ENCODE measurements at places on chromosomes 1 and 21.

- DNase-seq, result no peak
These were observed 41.4 kb upstream of the TENT5C start for GRCh38 chr1:117564227-117565075.

- DNase-seq, result no peak
These were observed 69.6 kb downstream of the PTPRU start for GRCh38 chr1:29305943-29306342.

DNA sequence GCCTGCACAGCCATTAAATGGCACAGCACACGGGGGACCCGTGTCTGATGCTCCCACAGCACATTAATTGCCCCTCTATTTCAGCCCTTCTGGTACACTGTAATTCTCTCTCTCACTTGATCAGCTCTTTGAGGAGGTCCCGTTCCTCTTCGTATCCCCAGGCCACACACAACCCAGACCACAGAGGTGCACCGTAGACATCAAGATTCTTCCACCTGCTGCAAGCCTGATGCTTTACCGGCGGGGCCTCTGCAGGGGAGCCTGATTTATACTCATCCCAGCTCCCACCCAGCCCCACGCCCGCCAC, 759 bp downstream of the SMYD3 start:
- DNase-seq, result no peak

DNA sequence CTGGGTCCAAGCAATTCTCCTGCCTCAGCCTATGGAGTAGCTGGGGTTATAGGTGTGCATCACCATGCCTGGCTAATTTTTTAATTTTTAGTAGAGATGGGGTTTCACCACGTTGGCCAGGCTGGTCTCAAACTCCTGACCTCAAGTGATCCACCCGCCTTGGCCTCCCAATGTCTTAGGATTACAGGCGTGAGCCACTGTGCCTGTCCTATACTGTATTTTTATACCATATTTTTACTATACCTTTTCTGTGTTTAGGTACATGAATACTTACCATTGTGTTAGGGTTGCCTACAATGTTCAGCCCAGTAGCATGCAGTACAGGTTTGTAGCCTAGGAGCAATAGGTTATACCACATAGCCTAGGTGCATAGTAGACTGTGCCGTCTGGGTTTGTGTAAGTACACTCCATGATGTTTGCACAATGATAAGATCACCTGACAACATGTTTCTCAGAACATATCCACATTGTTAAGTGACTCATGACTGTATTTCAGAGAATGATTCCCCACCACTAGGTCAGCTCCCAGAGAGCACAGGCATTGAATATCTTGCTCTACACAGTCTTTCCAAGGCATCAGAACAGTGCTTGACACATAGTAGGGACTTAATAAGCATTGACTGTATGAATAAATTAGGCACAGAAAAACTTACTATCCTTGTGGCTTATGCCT, 6.0 kb upstream of the CITED4 start:
- DNase-seq, result no peak

GRCh38 chr1:110944806-110945205, 18.9 kb downstream of the LRIF1 start:
- DNase-seq, result no peak

GRCh38 chr21:26171258-26172100, 909 bp upstream of the APP start:
- no peak for DNase-seq

- DNase-seq, result no peak
These were observed 4.4 kb downstream of the CD53 start for GRCh38 chr1:110877364-110877763.

DNA sequence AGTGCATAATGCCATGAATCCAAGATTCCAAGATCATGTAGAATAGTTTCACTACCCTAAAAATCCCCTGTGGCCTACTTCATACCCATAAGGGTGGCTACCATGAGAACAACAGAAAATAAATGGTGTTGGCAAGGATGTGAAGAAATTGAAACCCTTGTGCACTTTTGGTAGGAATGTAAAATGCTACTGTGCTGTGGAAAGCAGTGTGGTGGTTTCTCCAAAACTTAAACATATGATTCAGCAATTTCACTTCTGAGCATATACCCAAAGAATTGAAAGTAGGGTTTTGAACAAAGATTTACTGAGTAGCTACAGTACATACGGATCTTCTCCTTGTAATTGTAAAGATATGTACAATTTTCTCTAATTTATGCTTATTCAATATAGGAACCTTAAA, 16.0 kb downstream of the FNBP1L start:
- DNase-seq, result no peak

- no peak for DNase-seq
These were observed 21.1 kb downstream of the ESRRG start for GRCh38 chr1:216702170-216702569.

DNA sequence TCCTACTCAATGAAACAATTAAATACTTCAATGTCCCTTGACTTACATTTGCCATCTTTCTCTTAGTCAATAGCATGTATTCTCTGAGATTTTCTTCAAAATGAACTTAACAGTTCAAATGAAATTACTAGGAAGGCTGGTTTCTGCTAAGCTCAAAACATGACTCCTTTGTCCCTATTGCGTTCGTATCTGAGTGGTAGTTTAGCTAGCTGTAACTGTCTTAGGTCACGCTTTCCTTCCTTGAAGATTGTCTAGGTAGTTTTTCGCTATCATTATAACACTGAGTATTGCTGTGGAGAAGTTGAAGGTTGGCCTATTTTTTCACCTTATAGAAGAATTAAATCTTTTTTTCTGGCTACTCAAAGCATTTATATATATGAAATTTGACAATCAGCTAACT, 1535.2 kb downstream of the PLA2G4A start:
- no peak for DNase-seq

DNA sequence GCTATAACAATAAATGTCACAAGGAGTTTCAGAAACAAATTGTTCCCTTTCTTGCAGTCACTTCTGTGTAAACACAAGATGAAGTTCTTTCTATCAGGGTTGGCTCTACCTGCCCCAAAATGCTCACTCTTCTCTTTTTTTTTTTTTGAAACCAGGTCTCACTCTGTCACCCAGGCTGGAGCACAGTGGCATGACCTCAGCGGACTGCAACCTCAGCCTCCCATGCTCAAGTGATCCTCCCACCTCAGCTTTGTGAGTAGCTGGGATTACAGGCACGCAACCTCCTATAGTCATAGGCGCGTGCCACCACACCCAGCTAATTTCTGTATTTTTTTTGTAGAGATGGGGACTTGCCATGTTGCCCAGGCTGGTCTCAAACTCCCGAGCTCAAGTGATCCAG, 10.5 kb upstream of the CTNNBIP1 start:
- no peak for DNase-seq
